ENCODE measurements at places on chromosomes 5 and 9.

DNA sequence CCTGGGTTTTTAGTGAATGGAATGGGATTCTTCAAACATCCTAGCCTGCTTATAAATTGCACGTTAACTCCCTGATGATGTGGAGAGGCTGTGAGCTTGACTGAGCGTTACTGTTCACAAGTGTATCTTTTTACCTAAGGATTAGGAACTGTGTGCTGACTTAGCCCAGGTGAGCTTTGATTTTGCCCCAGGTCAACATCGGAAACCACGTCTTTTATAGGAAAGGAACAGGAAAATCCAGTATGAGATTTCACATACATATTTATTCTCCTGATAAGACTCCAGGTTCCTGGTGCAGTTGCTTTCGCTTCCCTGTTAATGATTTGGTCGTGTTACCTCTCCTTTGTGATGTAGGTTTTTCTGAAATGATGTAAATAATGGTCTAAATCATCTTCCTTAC is 103.2 kb upstream of the BASP1 start:
- DNase-seq = no peak

DNA sequence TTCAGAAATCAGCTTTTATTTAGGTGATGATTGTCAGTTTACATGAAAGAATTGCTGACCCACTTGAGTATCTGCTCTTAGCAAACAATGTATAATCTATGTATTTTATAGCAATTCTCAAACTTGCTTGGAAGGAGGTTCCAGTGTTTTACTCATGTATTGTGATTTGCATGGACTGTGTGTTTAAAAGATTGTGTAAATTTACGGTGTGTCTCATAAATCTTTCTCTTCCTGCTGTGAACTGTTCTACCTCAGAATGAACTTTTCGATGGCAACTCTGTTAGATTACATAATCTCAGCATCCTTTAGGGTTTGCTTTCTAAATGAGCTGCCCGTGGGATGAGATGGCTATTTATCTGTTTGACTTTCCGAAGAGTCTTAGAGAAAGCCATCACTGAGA is 122.5 kb downstream of the MEF2C start:
- no peak for DNase-seq

DNA sequence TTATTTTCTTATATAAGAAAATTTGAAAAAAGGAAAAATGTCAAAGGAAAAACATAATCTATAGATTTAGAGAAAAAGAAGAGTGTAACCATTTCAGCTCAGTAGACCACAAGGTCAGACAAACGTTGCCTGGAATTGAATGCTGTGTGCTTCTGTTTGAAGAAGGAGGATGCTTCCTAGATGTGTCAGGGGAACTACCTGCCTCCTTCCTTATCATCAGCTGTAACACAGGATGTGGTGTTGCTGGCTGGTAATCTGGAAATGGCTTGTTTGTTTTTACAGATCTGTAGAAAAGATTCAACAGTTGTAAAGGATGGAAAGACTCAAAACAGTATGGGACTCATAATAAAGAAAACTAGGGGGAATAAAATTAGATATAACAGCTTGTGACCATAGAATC is 160.7 kb upstream of the MEF2C start:
- DNase-seq = no peak

- DNase-seq = no peak
Observed at GRCh38 chr5:1516615-1517601, 6.9 kb downstream of the LPCAT1 start.

DNA sequence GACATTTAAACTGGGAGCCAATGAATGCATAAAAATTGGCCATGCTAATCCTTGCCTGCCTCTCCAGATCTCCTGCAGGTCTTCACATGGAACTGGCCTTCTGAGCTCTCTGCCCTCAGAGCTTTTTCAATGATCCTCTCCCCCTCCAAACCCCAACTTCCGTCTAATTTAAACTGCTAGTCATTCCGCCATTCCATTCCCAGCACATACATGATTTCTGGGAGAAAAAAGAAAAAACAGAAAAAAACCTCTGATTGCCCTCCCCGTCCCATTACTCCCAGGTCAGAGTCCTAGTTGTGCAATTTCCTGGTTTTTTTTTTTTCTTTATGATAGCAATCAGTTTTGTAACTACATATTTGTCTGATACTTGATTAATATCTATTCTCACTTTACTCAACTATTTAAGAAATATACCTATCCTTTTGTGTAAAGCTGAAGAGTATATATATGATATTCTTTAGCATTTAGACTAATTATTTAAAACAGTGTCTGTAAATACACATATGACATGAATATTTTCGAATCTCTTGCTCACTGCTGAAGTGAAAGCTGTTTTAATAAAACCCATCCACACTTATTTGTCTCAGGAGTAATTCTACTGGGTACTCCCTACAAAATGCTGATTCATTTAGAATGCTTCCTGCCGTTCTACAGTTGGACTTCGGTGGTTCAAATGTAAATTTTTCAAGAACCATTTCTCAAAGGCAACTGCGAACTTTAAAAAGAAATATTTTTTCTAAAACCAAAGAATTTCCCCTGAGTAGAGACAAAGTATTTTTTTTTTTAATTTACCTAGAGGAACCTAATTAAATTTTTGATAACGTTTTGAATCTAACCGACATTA is 1.6 kb downstream of the HINT1 start:
- DNase-seq = peak; percentile 46

GRCh38 chr9:19404283-19405075 is 4.3 kb upstream of the ACER2 start:
- DNase-seq = no peak

DNA sequence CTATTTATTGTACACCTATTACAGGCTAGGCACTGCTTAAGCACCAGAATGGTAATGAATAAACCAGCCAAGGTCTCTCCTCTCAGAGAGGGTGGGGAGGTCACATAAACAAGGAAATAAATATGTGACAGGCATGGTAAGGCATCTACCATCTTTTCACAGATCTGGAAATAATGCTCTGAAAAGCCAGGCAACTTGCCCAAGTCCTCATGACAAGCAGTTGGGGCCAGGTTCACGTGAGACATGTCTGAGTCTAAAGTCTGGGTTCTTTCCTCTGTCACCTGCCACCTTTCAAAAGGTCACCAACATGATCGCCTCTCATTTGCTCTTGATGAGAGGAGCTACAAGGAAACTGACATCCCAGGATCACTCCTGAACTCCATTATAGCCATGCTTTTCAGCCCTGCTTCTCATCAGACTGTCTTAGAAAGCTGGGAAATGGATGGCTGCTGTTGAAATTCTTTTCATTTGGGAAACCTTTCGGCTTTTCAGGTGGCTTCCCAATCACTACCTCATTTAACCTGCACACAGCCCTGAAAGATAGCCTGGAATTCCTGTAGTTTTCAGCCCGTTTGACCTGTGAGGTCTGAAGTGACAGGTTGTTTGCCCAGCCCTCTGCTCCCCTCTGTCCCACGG is 123.1 kb downstream of the CRB2 start:
- DNase-seq = no peak

DNA sequence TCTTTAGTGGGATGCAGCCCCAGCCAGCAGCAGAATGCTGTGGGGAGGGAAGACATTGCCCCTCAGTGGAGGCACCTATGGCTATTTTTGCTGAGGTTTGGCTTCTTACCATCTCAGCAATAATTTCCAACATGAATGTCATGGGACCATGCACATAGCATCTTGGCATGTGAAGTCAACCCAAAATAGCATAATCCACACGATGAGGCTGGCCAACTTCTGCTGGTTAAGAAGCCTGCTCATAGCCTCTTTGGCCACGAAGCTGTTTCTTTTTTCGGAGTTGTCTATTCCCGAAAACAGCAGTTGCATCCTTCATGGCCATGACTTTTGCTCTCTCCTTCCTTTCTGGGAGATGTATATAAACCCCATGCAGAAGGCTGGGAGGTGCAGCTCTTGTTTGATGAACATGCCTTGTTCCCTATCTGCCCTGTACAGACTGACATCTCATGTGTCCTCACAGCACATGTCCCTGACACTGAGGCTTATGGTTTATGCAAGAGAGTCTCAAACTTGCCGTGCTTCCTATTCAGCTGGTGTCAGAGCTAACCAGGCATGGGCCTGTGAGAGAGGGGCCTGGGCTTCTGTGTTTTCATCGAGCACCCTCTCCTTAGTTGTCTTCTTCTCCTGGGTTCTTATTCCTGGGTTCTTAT is 45.3 kb downstream of the SYK start:
- DNase-seq = no peak

- no peak for DNase-seq
Observed at GRCh38 chr5:163506095-163506457, 657 bp downstream of the MAT2B start.

GRCh38 chr9:131028221-131028884 is 19.4 kb downstream of the LAMC3 start:
- DNase-seq = no peak

DNA sequence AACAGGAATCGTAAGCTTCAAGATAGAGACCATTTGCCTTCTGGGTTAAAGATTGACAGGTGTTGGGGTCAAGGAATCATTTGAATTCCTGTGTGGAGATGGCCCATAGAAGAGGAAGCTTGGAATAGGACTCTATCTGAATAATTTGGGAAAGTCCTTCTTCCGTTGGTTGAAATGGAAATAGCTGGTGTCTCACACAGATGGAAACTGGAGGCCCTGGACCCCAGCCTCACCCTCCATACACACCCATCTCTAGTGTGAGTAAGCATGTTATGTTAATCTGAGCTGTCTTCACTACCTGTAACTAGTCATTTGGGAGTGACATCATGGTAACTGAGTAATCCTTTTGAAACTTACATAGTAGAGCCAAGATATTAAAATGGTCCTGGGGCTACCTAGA is 184.4 kb downstream of the CD180 start:
- DNase-seq = no peak

DNA sequence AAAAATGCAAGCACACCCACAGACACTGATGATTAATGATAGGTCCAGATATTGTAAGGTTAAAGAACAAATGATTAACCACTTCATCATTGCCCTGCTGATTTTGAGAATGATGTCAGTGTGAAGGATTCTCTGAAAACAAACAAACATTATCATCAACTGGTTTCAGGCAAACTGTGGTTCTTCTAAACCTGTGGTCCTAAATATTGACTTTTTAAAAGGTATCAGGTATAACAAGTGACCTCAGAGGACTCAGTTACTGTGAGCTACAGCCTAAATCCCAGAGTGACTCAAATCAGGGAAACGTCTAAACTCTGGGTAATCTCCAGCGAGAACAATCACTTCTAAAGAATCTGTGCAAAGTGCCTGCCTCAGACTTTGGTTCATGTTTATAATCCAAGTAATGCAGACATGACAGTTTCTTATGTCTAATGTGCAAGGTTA is 172.3 kb upstream of the CDH6 start:
- DNase-seq = no peak

DNA sequence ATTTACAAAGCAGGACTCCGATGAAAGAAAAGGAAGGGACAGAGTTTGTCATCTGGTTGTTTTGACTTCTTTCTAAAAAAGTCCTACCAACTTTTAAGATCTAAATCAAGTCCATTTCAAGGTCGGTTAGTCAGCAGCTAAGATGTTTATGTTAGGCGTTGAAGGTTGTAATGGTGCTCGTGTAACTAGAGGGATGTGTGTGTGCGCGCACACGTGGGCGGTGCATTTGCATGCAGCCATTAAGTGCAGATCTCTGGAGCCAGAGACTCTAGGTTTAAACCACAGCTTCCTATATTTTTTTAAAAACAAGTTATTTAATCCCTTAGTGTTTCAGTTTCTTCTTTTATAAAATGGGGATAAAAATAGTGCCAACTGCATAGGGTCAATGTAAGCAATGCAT is 77.0 kb upstream of the SMIM32 start:
- DNase-seq = no peak

DNA sequence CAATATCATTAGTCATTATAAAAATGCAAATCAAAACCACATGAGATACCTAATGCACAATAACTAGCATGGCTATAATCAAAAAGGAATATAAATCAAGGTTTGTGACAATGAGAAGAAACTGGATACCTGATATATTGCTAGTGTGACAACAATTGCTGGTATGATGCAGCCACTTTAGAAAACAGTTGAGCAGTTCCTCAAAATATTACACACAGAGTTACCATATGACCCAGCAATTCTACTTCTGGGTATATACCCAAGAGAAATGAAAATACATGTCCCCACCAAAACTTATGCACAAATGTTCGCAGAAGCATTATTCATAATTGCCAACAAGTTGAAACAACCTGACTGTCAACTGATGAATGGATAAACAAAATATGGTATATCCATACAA is 339.7 kb upstream of the POU5F2 start:
- DNase-seq = no peak

GRCh38 chr9:130088051-130088450 is 34.3 kb downstream of the GPR107 start:
- peak; percentile 55 for DNase-seq

DNA sequence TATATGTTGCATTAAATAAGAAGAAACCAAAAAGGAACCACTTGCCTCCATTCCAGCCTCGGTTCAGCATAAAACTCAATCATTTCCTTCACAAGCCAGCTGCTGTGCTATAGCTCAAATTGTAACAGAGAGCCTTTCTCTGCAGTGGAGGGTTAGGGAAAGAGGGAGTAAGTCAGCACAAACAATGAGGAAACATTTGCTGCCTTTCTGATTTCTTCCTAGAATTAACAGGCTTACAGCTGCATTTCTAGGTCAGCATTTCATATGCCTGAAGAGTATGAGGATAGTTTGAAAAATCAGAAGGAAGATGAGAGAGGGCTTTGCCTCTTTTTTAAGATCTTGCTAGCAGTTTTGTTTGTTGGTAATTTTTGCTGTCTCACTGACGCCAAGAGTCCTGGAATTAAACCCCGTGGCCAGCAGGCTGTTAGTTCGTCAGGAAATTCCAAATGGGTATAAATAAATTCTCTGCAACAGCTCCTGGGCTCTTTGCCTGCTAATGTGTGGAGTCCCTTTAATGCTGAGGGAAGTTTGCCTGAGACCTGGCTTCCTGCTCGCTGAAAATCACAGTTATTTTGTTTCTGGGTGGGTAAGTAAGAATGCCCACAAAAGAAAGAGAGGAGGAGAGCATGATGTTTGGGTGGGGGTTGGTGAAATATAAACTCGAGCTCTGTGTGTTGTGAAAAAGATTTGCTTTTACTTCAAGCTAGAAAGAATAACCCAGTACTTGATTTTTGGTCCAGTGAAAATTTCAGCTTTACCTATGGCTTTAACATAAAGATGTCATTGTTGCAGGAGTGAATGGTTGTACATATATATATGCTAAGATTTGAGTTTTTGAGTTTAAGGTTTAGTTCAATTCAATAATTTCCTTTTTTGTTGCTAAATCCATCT is 148.1 kb upstream of the DMRT1 start:
- DNase-seq = peak; percentile 96
